Fibroblast of skin of scalp (primary cell): ENCODE measurements at places on chromosomes 13 and 19.

DNA sequence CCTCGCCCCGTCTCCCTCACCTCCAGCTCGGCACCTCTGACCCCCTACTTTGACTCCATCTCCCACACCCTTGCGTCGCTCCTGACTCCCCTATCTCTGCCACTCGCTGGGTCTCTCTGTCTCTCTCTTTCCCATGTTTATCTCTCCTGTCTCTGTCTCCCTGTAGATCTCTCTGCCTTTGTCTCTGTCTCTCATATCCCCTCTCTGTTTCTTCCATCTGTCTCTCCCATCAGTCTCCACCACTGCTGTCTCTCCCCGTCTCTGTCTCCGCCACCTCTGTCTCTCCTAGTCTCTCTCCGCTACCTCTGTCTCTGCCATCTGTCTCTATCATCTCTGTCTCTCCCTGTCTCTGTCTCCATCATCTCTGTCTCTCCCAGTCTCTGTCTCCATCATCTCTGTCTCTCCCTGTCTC lies 12.4 kb upstream of the BBC3 start:
- no peak for DNase-seq

DNA sequence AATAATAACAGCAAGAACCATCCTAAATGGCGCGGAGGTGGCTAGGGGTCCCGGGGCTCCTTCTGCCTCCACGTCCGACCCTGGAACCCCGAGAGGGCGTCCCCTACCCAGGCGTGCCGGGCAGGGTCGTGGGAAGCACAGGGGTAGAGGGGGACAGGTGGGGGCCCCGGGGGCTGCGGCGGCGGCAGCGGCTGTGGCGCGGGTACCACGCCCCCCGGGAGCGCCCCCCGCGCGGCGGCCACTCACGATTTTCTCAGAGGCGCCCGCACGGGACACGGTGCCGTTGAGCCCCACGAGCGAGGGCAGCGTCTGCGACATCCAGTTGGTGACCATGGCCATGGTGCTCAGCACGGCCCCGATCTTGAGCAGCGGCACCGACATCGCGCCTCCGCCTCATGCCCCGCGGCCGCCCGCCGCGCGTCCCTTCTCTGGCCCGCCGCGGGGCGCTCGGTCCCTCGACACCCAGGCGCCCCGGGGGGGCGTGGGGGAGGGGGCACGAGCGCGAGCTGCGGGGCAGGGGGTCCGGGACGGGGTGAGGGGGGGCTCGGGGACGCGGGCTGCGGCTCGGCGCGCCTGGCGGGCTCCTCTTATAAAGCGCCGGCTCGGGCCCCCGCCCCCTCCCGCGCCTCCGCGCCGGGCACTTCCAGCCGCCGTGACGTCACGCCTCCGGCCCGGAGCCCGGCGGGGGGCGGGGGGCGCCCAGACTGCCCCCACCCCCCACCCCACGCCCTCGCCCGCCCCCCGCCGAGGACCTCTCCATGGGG lies 22.9 kb downstream of the OLFM2 start:
- peak; percentile 40 for DNase-seq

GRCh38 chr13:113135281-113135760 lies 12.7 kb downstream of the F10 start:
- DNase-seq, result no peak

DNA sequence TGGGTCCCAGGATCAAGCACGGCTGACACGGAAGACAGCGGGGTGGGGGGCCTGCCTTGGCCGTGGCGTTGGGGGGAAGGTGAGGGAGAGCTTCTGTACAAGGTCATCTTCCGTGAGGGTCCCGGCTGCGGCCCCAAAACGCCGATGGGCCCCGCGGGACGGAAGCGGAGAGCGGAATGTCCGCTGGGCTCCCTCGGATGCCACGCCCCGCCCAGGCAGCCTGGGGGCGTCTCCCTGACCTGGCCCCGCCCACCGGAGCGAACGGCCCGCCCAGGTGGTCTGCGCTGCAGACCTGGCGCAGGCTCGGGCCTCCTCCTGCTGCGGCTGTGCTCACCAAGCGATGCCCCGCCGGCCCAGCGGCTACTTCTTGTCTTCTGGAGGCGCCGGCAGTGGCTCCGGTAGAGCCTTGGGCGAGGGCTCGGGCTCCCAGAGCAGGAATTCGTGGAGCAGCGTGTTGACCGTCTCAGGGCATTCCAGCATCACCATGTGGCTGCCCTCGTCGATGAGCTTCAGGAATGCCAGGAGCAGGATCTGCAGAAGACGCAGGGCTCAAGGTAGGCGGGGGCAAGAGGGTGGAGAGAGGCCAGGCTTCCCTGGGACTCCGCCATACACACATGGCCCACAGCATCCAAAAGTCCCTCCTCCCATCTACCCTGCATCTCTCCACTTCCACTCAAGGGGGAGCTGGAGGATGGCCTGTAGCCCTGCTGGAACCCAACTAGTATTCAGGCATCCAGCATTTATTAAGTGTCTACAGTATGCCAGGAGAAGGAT lies 10.7 kb downstream of the ABHD8 start:
- peak; percentile 89 for DNase-seq
